ENCODE measurements at places on chromosomes 12 and 14.

GRCh38 chr12:34286934-34287333 is 264.6 kb downstream of the ALG10 start:
- no peak for DNase-seq

- no peak for DNase-seq
These were observed 191.9 kb downstream of the NUBPL start for GRCh38 chr14:31752867-31753661.

DNA sequence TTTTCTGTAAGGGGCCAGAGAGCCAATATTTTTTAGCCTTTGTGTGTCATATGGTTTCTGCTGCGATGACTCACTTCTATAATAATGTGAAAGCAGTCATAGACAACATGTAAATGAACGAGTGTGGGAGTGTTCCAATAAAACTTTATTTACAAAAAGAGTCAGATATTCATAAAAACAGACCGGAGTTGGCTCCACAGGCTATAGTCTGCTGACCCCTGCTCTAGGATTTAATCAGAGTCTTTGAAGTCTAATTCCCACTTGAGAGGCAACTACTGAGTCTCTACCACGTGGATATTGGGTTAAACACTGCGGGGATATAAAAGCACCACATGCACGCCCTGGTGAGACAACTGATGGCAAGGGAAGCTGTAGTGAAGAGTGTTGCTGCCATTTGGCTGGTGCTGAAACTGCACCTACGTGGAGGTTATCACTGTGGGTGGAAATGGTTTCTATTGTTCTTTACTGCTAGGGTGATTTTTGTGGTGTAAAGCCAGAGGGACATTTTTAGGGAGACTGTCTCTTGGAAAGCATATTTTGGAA is 3.6 kb upstream of the NINJ2 start:
- no peak for DNase-seq

DNA sequence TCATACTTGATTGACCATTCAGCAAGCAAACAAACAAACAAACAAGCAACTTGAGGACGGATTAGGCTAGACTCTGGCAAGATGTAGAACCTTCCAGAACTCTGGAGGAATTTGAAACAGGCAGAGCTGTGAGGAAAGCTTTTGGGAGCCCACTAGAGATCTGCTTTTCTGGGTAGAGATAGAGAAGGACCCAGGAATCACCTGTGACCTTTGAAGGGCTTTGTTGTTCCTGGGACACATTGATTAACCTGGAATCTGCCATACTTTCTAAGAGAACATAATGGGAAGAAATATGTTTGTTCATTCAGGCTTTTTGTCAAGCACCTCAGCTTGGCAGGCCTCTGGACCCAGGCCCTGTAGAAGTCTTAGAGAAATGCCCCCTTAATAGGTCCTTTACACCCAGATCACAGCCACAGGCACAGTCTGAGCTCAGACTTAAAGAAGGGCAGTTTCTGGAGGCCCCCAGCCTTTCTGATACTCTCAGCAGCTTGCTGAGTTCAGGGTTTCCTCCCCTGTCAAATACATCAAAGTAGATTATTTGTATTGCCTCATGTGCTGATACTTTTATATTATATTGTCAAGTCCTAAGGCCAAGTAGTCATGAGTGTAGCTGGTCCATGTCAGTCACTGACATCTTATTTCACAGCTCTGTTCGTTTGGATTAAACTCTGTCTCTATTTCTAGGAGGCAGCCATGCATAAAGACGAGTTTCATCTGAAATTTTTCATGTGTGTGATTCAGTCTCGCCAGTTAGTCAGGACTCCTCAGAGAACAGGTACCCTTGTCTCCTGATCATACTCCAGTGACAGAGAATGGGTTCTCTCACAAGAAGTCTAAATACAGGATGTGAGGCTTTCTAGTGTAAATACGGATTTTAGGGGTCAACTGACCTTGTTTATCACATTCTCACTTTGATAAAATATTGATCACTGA is 1.1 kb upstream of the SENP1 start:
- DNase-seq = no peak

DNA sequence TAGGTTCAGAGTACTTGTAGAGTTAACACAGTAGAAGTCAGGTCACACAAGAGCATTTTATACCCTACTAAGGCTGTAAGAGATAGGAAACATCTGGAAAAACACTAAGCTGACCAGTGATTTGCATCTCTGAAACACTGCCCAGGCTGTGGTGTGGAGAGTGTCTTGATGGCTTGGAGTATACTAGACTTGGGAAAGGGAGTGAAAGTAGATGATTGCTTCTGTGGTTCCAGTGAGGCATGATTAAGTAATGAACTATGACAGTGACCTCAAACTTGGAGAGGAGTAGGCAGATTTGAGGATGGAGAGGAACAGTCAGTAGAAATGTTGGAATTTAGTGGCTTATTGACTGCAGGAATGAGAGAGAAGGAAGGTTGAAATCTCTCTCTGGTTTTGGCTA is 201.2 kb downstream of the FLRT2 start:
- DNase-seq = no peak

GRCh38 chr12:118773956-118774723 is 207.2 kb upstream of the SRRM4 start:
- DNase-seq = peak; percentile 87

GRCh38 chr12:51837286-51837685 is 11.2 kb downstream of the FIGNL2 start:
- no peak for DNase-seq

- DNase-seq = no peak
These were observed 583.6 kb downstream of the GALC start for GRCh38 chr14:87409393-87409792.

Measured in iPS DF 6.9 (cell line).